CD4-positive, alpha-beta T cell treated with Interleukin-1 beta for 1 hour (primary cell): ENCODE measurements at places on chromosomes 1 and 21.

DNA sequence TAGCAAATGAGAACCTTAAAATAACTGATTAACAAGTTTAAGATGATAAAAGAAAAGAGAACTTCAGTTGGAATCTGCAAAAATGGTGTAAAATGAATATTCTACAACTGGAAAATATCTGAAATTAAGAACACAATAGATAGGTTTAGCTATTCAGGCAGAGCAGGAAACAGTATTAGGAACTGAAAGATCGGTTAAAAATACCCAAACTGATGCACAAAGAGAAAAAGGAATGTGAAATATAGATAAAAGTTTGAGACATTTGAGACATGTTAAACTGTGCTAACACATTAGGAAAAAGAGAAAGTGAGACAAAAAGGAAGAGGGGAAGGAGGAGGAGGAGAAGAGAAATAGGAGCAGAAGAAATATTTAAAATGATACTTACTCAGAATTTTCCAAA is 12.1 kb downstream of the CD55 start:
- no peak for DNase-seq

DNA sequence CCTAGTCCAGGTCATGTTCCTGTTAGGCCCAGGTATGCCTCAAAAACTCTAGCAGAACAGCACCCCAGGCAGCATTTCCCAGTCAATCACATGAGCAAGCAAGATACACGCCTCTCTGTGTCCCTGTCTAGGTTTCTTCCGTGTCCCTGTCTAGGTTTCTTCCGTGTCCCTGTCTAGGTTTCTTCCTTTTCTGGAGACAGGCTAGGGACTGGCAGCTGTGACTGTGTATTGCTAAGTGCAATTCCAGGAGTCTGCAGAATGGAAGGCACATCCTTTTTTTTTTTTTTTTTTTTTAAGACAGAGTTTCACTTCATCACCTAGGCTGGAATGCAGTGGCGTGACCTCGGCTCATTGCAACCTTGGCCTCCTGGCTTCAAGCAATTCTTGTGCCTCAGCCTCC is 77.6 kb downstream of the SETD4 start:
- no peak for DNase-seq

GRCh38 chr1:24042315-24042714 is 62.2 kb upstream of the SRSF10 start:
- DNase-seq = no peak

DNA sequence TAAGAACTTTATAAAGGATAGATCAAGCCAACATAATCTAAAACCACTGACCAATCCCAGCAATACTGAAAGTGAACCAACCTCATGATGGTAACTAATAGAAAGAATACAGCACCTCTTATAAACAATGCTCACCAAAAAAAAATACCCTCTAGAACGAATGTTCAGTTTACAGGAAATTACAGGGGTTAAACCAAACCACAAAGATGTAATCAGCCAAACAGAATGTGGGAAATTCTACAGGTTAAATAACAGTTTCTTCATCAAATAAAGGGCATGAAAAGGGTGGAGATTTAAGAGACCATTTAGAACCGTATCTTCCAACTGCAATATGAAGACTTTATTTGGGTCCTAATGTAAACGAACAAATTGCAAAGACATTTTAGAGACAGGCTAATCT is 30.4 kb downstream of the ARID4B start:
- no peak for DNase-seq

DNA sequence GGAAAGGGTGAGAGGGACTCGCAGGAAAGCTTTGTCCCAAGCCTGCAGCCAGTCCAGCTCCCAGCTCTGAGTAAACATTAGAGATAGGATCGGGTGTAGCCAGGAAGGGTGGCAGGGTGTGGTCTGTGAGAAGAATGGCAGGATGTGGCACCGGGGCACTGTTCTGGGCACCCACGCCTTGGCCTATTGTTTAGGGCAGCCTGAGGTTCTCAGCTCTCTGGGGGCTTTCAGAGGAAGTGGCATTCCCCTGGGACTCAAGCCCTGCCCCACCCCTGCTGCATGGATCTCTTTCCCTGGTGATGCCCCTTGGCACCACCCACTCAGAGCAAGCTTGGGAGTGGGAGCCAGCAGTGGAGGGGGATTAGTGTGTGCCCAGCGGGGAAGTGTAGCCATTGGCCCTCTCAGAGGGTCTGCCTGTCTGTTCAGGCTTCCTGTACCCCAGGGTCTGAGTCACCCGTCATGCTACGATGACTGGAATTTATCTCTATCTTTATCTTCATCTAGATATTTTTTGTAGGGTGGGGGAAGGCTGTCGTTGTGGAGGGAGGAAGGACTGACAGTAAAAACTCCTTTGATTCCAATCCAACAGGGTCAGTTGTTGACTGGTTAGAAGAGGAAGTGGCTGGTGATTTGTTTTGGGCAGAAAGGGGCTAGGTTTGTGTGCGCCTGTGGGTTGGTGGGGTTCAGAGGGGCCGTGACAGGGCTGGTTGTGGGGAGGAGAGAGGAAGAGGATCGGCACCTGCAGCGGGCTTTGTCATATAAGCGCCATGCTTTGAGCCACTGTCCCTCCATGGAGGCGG is 31.6 kb downstream of the SOX13 start:
- DNase-seq = peak; percentile 8

DNA sequence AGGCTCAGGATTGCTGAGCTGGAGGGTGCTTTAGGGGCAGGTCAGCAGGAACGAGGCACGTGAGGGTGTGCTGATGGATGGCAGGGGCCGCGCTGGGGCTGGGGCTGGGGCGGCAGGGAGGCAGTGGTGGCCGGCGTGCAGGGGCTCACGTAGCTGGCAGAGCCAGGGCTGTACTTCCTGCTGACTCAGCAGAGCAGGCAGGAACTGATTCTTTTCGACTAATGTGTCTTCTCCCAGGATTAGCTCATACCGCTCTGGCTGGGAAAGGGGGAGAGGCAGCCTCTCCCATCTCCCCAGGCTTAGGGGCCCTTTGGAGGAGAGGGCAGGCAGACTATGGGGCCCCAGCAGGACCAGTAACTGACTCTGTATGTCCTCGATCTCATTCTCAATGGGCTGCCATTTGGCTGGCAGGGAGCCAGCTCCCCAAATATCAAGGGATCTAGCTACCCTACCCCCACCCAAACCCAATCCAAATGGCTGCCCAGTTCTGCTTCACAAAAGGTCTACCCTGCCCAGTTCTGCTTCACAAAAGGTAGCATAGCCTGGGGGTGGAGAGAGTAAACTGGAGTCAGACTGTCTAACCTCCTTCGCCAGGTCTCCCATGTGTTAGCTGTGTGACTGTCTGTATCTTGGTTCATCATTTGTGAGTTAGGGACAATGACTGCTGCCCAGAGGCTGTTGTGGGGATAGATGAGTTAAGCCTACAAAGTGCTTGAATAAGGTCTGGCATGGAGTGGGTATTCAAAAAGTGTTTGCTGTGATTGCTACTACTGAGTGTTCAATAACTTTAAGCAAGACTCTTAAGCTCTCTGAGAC is 100.1 kb upstream of the SLC2A1 start:
- DNase-seq = no peak

GRCh38 chr1:213122514-213122929 is 71.5 kb downstream of the RPS6KC1 start:
- DNase-seq = no peak

DNA sequence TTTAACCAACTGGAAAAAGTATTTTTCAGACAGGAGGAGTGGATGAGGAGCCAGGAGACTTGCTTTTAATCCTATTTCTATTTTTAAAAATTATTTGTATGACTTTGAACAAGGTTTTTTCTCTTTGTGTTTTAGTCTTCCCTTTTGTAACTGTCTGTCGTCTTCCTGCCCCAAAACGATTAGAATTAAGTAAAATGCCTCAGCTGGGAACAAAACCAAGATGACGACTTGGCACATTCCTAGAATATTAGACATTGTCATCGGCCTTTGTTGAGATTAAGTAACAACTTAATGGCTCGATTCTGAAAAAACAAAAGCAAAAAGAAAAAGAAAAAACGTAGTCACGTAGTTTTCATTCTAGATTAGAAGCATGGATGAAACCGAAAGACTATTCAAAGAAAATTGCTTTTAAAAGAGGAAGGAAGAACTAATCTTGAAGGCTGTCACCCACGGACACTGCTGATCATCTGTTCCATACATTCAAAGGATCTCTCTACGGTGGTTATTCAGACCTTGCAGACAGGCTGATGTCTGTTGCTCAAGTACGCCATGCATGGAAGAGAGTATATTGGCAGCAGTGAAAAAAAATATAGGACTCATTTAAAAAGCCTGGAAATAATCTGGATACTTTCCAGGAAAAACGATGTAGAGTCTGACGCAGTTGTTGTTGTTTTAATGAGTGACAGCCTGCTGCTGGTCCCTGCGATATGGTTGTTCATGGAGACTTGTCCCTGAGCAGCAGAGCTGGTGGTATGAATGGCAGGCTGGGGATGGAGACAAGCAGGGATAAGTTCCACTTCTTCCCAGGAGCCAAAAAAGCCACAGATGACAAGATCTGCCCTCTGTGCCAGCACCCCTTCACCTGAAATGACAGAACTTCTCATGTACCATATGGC is 16.8 kb downstream of the GNG4 start:
- DNase-seq = no peak

DNA sequence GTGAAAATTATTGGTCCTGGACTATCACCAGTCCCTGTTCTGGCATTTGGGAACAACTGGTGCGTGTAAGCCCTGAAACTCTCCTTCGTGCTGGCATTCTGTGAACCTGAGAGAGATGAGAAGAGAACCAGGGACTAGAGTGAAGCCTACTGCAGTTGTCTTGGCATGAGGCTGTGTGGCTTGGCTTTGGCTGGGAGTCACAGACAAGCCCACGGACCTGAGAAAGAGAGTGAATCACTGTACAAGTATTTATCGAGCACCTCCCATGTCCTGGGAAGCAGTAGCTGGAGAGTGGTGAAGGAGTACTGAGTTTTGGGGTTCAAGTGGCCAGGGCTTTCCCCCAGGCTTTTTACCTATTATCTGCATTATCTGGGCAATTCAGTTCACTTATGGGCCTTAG is 63.3 kb downstream of the FGGY start:
- DNase-seq = no peak

GRCh38 chr1:25774921-25775771 is 24.8 kb upstream of the SELENON start:
- DNase-seq = peak; percentile 81

GRCh38 chr1:10787286-10787685 is 9.2 kb downstream of the CASZ1 start:
- DNase-seq = no peak

DNA sequence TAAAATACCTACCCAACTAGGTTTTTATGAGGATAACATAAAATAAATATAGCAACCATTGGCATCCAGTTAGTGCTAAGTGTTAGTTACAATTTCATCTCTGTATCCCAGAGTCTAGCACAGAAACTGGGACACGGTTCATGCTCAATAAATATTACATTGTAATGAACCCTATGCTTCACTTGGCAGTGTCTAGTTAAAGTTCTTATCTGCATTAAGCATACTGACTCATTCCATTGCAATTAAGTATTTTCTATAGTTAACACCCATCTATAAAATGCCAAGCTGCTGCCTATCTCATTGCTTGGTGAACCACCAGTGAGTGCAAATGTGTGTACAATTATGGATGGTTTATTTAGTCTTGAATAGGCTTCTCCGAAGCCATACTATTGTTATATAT is 15.2 kb downstream of the CHML start:
- DNase-seq = no peak

- DNase-seq = no peak
Measured at GRCh38 chr1:30777060-30777903, 19.7 kb upstream of the LAPTM5 start.

- DNase-seq = no peak
Measured at GRCh38 chr1:243738020-243738419, 112.0 kb downstream of the AKT3 start.
